ENCODE measurements at places on chromosomes 12 and 14. TPM values are rescaled to one million over a fixed set of nuclear protein-coding genes. Genes with fewer than 3 reads are reported as not detected.

The CMA1 gene
- 1.9 TPM for total RNA-seq

The SLC38A2 gene
- 144 TPM for total RNA-seq

GRCh38 chr14:98171654-98172053, 1100.3 kb downstream of the BCL11B start:
- DNase-seq = no peak

DNA sequence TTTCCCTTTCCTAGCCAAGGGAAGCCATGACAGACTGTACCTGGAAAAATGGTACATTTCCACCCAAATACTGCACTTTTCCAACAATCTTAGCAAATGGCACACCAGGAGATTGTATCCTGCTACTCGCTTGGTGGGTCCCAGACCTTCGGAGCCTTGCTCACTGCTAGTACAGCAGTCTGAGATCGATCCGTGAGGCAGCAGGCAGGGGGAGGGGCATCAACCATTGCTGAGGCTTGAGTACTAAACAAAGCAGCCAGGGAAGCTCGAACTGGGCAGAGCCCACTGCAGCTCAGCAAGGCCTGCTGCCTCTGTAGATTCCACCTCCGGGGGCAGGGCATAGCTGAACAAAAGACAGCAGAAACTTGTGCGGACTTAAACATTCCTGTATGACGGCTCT, 218.8 kb downstream of the LRIG3 start:
- no peak for DNase-seq

DNA sequence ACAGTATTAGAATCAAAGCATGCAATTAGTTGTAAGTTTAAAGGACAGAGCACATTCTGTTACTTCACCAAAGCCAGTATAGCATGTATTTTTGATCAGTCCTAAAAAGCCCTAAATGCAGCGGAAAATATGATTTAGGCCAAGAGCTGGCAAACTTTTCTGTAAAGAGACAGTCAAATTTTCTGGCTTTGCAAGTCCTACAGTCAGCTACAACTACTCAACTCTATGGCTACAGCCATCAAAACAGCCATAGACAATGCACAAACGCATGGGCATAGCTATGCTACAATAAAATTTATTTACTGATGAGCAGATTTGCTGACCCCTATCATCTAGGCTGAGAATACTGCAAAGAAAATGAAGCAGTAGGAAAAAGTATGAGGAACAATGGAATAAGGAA, 52.9 kb downstream of the ATXN2 start:
- DNase-seq = no peak

DNA sequence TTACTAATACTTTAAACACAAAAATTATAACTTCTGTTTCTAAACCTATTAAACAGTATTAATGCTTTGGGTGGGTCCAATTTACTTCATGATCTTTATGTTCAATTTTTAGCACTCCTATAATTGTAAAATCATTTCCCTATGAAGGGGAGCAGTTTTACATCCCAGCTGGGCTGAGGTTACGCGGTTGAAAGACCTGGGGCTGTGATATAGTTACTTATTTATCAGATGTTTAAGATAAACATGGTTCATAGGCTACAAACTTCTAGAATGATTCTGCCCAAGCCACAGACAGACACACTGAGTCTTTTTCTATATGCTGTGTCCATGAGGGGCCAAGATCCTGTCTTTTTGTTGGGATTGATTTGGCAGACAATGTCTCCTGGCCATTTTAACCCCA, 44.4 kb downstream of the DYRK2 start:
- no peak for DNase-seq

GRCh38 chr14:60420050-60420449, 65.8 kb downstream of the C14orf39 start:
- DNase-seq = no peak

GRCh38 chr14:79709573-79709972, 501.7 kb downstream of the DIO2 start:
- DNase-seq = no peak

- no peak for DNase-seq
These were observed 239.7 kb downstream of the TRHDE start for GRCh38 chr12:72511906-72512305.

DNA sequence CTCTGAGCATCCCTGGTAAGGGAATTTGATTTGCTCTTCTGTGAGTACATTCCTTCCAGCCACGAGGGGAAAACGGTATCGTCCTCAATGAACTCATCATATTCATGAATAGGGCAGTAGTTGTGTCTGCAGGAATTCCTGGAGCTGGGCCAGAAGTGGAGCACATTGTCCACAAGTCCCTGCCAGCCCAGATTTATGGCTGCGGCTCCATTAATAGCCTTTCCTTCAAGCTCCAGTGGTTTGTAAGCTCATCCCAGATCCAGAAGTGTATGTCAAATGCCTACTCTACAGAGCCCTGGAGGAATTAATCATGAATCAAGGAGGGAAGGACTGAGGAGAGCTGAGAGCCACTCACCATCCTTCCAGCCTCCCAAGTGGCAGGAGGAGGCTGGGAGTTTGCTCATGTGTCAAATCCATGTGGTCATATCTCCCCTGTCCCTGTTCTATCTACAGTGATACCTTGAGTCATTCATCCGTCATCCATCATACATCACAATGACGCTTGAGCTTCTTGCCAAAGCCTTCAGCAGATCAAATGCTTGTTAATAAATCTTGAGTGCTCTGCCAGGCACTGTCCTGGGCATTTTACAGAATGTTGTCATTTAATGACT, 65.5 kb downstream of the SVOP start:
- peak; percentile 61 for DNase-seq

GRCh38 chr14:53569446-53569845, 387.2 kb downstream of the BMP4 start:
- DNase-seq = no peak

DNA sequence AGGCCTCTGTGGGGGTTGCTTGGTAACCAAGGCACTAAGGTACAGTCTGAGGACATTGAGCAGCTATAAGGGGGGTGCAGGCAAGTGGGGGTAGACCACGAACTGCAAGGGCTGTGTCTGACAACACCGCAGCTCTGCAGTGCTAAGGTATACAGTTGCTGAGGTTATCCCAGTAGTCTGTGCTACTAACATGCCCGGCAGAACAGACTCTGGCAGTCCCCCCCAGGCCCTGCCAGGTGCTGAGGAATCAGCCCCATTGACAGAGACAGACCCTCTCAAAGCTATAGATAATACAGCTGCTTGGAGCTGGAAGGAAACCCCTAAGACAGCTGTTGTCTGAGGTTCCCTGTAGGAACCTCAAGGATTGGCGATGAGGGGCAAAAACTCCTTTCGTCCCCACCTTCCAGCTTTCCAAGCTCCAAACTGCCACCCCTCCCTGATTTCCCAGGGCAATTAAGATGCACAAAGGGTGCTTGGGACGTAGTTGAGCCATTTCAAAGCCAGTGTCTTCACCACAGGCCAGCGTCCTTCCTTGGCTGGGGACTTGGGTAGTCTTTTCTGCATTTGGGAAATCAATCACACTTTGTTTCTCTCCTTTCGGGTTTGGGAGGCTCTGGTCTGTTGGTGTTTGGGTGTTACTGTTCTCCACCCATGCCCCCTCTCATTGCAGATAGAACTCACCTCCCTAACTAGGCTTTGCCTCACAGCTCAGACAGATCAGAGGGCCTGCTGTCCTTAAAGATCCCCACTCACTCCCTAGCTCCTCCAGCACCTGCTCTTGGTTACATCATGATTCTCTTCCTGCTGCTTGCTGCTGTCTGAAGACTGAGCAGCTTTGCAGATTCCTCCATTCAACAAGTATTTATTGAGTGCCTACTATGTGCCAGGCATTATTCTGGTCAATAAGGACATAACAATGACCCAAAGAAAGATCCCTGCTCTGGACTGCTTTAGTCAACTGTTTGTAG, 2.0 kb upstream of the MYH7 start:
- no peak for DNase-seq

GRCh38 chr12:67141296-67142018, 127.7 kb upstream of the CAND1 start:
- DNase-seq = no peak

GRCh38 chr14:29741909-29742401, 185.7 kb downstream of the PRKD1 start:
- DNase-seq = no peak

DNA sequence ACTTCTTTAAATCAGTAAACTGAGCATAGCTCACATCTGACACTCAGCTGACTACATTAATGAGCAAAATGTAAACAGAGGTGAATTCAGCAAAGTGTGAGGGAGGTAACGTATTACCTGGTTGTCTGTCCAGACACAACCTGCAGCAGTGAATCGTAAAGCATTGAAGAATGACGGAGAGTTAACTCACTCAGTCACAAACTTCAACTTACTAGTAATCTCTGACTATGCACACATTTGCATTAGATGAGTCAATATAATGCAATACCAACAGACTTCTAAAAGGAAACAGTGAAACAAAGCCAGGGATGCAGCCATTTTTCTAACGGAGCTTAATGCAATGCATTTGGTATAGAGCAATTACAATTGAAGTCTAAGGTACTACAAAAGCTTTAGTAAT, 40.0 kb downstream of the STX2 start:
- no peak for DNase-seq

DNA sequence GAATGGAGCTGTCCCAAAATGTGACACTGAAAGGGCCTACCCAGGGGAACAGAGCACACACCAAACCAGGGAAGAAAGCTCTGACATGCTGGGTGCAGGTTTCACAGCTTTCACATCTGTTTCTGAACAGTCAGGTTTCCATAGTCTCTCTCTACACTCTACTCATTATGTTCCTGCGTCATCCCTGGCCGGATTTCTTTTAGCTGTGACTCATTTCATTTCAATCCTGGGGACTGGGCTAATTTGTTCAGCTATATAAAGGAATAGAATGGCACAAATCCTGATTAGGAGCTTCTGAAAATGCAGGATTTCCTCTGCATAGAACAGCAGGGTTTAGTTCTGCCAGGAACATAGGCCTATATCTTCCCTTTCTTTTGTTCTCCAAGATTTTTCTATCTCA, 649.8 kb downstream of the RPS29 start:
- DNase-seq = no peak

DNA sequence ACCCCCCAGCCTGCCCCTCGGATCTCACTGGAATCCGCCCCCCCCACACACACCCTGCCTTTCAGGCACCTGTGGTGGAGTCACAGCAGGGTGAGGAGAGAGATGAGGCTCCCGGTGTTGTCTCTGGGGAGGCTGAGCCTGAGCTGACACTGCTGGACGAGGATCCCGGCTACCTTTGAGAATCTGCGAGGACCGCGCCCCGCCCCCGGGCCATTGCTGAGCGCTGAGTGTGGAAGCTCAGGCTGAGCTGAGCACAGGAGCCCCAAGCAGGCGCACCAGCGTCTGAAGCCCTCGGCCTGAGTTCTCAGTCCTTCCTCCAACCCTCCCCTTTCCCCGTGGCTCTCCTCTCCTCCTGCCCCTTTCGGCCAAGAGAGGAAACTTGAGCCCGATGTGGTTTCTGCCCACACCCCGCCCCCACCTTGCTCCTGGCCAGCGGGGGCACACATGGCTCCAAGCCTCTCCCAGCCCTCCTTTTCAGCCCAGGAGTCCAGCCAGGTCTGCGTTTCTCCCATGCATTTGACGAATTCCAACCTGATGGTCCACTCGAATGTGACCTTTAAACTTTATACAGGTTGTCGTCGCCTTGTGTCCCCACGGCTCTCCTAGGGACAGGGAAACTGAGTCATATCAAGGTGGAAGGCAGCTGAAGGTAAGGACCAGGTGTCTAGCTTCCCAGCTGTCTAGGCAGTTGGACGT, at the start of gene NFE2:
TSS of gene NFE2 (minus strand) at position 284 of the 696 bp plus-strand sequence. CDS start 5,767 bp downstream, outside the sequence.
- peak; percentile 77 for DNase-seq

GRCh38 chr12:111445726-111446581, 40.2 kb downstream of the SH2B3 start:
- DNase-seq = peak; percentile 66

GRCh38 chr12:46934374-46935111, 108.7 kb upstream of the SLC38A4 start:
- DNase-seq = no peak

DNA sequence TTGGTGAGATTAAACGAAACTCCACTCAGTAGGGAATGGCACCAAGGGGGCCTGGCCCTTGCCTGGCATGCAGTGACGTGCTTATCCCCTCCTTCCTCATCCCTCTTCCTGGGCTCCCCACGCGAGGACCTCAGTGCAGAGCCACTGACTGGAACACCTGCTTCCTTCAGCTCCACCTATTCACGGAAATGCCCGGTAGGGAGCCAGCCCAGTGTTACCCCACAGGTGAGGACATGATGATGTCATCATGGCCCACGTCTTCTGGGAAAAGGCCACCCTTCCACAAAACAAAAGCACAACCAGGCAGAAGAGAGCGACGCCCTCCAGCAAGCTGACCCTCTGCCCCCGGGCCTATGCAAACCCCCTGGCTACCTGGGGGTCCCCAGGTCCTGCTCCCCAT, 42.1 kb downstream of the CCDC85C start:
- no peak for DNase-seq

DNA sequence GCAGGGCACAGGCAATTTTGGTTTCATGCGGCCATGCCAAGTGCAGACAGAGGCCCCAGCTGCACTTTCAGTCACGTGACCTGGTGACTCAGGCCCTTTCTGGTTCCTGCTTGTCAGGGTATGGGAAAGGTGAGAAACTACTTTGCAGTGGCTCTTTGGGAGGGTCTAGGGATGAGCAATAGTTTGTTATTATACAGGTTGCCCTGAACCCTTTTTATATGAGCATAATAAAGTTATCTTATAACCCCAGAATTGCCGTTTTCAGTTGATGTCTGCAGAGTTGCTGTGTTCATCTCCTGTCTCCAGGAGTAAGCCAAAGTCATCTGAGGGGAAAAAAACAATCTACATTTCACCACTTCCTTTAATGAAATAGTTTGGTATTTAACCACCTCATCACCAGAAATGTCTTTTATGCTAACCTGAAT, 30.9 kb upstream of the EMP1 start:
- DNase-seq = peak; percentile 78

- no peak for DNase-seq
These were observed 30.9 kb downstream of the PELI2 start for GRCh38 chr14:56149151-56149550.

- no peak for DNase-seq
These were observed 5.5 kb upstream of the PFDN5 start for GRCh38 chr12:53289891-53290290.
